Smooth muscle cell of the coronary artery (primary cell): ENCODE measurements at places on chromosomes 2 and 18. TPM values are rescaled to one million over a fixed set of nuclear protein-coding genes. Genes with fewer than 3 reads are reported as not detected.

Gene CNDP1
- not detected in 2 replicates for total RNA-seq

Gene MARS2
- total RNA-seq, result 1.2 and 2.3 TPM in 2 replicates

Gene CHST10
- total RNA-seq, result 4.3 and 10.4 TPM in 2 replicates

Gene IL1F10
- not detected in 2 replicates for total RNA-seq

Gene OR6B2
- not detected in 2 replicates for total RNA-seq

Gene CROCC2
- 0.12 TPM in 1 of 2 replicates, not detected in the other for total RNA-seq

Gene EGR4
- not detected in 2 replicates for total RNA-seq

Gene C1QL2
- total RNA-seq, result not detected in 2 replicates

Gene CRYBA2
- total RNA-seq, result not detected in 2 replicates

Gene STEAP3
- total RNA-seq, result 10.7 and 13.8 TPM in 2 replicates

Gene KCNF1
- not detected in 2 replicates for total RNA-seq

Gene CNTNAP5
- 0.38 TPM in 1 of 2 replicates, not detected in the other for total RNA-seq

Gene PASK
- 2.4 and 9.9 TPM in 2 replicates for total RNA-seq

Gene ZRANB3
- total RNA-seq, result 4.2 and 7.6 TPM in 2 replicates

Gene GEN1
- total RNA-seq, result 2.8 and 5.6 TPM in 2 replicates

Gene SPATA3
- total RNA-seq, result not detected in 2 replicates

Gene FOXI3
- not detected in 2 replicates for total RNA-seq

Gene DPP4
- 42.1 and 649 TPM in 2 replicates for total RNA-seq

Gene RAPGEF4
- total RNA-seq, result 0.90 and 3.0 TPM in 2 replicates

Gene SERPINB7
- total RNA-seq, result 4.7 TPM in 1 of 2 replicates, not detected in the other
